ENCODE measurements at places on chromosomes 16 and 17.

- DNase-seq: no peak
Observed at GRCh38 chr17:77542011-77542410, 401.2 kb downstream of the SEC14L1 start.

- DNase-seq: no peak
Observed at GRCh38 chr16:85350973-85351372, 238.7 kb upstream of the CIBAR2 start.

DNA sequence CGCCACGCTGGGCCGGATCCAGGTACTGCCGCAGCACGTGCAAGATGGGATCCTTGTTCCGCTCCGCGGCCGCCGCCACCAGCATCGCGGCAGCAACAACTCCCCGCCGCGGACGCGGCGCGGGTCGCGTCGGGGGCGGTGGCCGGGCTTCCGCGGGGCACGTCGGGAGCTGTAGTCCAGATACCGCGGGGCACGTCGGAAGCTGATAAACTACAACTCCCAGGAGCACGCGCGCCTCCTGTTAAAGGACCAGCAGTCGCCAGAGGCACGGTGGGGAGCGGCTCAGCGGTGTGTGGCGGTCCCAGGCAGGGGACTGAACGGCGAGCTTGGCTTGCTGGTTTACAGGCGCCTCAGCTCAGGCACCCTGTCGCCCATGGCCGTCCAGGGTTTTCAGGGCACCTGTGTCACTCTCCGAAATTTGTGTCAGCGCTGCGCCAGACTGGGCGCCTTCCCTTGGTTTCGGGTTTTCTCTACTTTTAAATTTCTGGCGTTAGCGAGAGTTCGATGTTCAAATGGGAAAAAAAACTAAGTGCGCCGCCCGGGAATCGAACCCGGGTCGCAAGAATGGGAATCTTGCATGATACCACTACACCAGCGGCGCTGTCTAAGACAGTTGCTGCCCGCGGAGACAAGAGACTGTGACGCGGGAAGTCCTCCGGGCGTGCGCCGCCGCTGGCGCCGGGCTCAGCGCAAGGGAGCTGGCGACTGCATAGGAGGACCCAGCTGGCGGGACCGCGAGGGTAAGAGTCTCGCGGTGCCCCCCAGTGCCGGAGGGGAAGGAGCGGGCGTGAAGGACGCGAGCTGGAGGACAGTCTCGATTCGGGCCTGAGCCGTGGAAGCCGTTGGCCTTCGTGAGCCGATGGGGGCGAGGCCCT lies at the start of gene METTL26:
Gene METTL26 (minus strand): TSS at position 100 of the 875 bp plus-strand sequence. CDS start 15 bp downstream, at position 85.
- DNase-seq: peak; percentile 98

- DNase-seq: no peak
Observed at GRCh38 chr16:19555938-19556771, 652 bp downstream of the VPS35L start.

DNA sequence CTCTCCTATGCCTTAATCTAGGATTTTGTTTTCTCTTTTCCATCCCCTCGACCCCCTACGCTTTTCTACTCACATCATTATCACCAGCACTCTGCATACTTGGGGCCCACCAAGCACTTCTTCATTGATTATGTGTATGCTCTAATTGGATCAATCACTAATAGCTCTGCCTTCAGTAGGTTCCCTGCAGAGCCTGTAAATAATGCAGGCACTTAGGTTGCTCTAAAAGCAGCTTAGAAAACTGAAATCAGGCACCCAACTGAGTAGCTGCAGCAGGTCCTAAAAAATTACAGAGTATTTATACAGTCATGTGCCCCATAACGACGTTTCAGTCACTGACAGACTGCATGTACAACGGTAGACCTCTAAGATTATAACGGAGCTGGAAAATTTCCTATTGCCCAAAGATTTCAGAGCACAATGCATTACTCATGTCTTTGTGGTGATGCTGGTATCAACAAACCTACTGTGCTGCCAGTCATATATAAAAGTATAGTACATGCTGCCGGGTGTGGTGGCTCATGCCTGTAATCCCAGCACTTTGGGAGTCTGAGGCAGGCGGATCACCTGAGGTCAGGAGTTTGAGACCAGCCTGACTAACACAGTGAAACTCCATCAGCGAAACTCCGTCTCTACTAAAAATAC lies 280.4 kb downstream of the HS3ST3B1 start:
- no peak for DNase-seq

- DNase-seq: no peak
Observed at GRCh38 chr17:72760368-72760767, 332.1 kb downstream of the SLC39A11 start.

GRCh38 chr17:76879254-76879653 lies 11.1 kb downstream of the MGAT5B start:
- no peak for DNase-seq

- DNase-seq: no peak
Observed at GRCh38 chr16:56812884-56813283, 52.1 kb upstream of the SLC12A3 start.

- no peak for DNase-seq
Observed at GRCh38 chr16:12612598-12613101, 191.0 kb downstream of the CPPED1 start.

DNA sequence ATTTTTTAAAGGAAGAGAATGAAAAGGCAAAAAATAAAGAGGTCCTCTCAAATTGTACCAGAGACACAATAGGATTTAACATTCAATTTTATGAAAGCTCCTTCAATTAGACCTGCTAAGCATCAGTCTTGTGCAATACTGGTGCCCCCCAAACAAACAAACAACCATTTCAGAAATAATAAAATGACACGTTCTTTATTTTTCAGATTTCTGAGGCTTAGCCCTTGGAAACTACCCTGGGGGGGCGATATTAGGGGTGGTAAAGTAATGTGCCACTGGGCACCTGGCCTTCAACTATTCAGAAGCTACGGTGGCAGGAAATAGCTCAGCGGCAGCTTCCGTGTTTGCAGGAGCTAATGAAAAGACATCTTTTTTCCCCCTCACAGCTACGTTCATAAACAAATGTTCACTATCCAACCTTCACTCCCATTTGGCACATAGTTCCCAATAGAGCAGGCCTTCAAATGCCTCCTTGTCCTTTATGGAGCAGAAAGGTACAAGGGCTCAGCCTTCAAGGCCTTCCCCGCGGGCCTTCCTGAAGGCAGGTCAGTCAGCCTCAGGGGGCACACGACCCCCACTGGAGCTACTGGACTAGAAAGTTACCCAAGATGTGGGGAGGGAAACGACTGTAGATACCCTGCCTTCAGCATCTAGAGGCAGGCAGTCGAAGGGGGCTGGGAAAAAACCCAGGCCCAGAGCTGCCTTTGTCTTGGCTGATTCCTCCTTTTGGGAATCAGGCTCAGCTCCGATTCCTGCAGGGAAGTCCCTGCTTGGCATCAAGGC lies 44.1 kb downstream of the TBX4 start:
- DNase-seq: no peak

DNA sequence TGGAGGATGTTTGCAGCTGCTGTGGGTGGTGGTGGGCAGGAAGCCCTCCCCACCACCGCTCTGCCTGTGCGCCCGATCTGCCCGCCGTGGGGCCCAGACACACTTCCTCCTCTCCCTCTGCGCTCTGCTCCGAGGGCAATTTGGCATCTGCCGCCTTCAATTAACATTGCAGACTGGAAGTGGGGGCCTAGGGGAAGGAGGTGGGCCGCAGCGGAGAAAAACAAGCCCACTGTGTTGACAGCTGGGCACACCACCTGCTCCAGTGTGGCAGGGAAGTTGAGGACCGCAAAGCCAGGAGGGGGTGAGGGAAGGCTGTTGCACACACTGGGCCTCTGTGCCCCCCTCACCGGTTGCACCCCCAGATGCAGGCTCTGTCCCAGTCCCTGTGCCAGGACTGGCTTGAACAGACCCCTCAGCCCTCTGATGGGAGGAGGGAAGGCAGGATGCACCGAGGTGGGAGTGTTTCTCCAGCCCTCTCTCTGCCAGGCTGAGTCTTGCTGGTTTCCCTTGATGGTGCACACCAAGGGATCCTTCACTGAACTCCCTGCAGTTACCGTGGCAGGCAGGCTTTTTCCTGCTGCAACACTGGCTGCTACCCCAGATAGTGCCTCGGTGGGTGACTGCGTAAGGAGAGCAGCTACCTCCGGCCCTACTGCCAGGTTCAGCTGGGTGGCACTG lies 72.8 kb upstream of the MED9 start:
- peak; percentile 32 for DNase-seq

DNA sequence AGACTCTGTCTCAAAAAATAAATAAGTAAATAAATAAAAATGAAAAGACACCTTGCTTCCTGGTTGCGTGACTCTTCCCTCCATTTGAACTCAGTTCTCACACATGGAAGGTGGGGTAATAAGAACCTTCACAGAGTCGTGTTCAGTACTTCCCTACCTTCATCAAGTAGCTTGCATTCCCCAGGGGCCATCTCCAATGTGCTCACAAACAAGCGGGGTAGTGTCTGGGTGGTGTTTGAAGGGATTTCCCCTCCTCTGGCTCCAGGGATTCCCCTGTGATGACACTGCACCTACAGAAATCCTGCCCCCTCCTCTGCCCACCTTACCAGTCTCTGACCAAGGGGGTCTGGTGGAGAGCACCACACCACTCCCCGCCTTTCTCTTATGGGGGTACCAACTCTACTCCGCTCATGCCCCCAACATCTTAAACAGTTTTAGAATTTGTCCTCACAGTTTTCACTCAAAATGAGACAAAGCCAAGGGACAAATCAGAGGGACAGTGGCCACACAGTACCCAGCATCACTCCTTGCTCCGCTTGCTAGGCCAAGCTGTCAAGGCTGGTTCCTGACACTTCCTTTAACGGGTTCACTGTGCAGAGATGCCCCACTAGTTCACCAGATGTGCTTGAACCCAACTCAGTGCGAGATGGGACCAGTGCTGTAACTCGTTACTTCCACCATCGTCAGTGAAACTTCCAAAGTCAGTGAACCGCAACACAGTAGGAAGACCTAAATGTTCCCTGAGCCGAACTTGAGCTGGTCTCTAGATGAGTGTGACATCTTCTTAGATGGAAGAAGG lies 69.1 kb downstream of the COPRS start:
- no peak for DNase-seq

DNA sequence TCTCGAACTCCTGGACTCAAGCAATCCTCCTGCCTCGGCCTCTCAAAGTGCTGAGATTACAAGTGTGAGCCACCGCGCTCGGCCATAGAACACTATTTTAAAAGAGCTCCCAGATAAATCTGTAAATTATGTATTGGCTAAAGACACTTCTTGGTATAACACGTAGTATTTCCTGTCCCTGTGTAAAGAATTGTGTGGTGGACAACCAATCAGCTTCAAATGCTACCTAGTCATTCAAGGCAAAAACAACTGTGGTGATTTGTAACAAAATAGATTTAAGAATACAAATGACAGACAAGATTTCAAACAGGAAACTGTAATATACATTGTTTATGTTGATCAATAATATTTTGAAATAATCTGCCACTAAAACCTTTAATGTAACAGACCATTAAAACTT lies 14.6 kb downstream of the CRLF3 start:
- no peak for DNase-seq

DNA sequence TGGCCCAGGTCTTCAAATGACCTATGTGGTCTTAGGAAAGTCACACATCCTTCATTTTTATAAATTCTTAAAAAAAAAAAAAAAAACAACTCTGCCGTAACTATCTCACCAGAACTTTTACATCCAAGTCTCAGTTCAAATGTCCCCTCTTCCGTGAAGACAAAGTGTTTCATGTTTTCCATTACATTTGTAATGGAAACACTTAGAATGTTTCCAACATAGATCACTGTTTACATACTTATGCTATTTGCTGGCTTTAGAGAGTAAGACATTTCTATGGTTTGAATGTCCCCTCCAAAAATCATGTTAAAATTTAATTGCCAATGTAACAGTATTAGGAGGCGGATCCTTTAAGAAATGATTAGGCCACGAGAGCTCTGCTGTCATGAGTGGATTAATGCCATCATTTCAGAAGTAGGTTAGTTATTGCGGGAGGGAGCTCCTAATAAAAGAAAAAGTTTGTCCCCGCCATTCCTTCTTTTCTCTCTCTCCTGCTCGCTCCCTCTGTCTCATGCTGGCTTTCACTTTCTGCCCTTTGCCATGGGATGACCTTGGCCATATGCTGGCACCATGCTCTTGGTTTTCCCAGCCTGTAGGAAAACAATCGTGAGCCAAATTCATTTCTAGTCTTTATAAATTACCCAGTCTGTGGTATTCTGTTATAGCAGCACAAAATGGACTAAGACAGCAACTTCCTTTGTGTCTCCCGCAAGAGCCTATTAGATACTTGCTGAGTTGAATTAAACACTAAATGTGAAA lies 887.8 kb upstream of the SOX9 start:
- DNase-seq: no peak

- DNase-seq: no peak
Observed at GRCh38 chr17:15124264-15124595, 140.9 kb downstream of the PMP22 start.

- DNase-seq: peak; percentile 70
Observed at GRCh38 chr16:4613636-4614570, 785 bp downstream of the UBALD1 start.

DNA sequence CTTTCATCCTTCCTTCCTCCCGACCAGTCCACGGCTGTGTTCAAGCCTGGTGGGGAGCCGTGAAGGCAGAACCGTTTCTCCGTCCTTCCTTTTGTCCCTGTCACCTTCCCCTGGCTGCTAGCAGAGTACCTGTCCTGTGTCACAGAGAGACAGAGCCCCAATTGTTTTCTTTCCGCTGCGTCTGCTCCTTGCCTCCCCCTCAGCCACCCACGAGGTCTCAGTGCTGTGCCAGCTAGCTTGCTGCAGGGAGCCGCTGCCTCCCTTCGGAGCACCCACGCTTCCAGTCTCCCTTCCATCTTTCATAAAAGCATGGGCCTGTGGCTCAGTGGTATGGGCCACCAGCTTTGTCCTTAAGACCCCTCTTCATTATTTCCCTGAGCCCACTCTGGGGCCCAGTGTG lies 62.2 kb downstream of the MPRIP start:
- DNase-seq: no peak

- no peak for DNase-seq
Observed at GRCh38 chr16:61892531-61892930, 143.7 kb downstream of the CDH8 start.

GRCh38 chr16:1431497-1432270 lies 806 bp downstream of the PERCC1 start:
- DNase-seq: no peak

- DNase-seq: no peak
Observed at GRCh38 chr16:30003670-30004423, 7.0 kb downstream of the DOC2A start.

DNA sequence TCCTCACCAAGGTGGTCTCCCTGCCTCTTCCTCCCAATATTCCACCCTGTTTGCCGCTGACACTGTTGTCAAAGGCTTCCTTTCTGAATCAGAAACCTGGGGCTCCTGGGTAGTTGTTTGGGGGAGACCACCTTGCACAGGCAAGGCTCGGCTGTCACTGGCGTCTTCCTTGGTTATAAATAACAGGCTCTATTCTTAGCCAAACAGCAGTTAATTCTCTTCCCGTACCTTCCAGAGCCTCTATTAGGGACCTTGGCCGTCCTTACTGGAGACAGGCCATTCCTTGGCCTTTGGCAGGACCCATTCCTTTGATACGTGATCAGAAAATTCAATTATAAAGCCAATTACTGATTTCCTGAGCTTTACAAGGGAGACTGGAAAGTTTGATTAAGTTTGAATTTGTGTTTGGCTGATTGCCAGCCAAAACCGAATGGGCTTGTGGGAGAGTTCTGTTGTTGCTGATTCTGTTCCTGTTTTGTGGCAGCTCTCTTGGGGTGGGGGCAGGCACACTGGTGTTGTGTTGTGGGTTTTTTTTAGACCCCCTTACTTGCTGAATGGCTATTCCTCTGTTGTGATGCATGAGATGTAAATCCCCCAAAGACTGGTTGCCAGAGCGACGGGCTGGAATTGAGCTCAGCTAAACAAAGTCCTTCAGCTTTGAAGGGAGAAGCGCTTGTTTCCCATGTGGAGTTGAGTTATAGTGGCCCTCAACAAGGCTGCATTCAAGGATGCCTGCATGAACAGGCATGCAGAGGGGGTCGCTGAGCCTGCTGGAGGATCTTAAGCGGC lies 104.6 kb downstream of the GNAO1 start:
- DNase-seq: no peak

- no peak for DNase-seq
Observed at GRCh38 chr17:2380950-2381649, 19.8 kb downstream of the MNT start.
